Caudate nucleus (tissue), 63 donors: ENCODE measurements at places on chromosomes 4 and X.

- DNase-seq: no peak
Measured at GRCh38 chr4:15479089-15479912, 9.6 kb downstream of the CC2D2A start.

DNA sequence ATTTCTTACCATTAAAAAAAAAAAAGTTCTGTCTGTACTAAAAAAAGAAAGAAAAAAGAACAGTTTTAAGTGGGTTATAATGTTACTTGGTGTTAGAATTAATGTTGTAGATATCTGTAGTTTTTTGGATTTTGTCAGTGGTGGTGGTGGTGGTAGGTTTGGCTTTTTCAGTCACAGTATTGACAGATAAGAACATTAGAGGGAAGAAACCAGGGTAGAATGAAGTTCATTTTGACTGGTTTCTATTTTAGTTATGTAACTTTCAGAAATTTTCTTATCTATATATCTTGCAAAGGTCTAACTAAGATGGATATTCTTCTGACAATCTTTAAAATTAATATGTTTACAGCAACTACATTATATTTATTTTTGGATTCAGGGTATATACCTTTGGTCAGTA lies 105.4 kb downstream of the FBXW7 start:
- DNase-seq: no peak

GRCh38 chrX:115602729-115603389 lies 41.9 kb downstream of the PLS3 start:
- DNase-seq: no peak

GRCh38 chr4:156132196-156132595 lies 178.5 kb upstream of the CTSO start:
- no peak for DNase-seq

DNA sequence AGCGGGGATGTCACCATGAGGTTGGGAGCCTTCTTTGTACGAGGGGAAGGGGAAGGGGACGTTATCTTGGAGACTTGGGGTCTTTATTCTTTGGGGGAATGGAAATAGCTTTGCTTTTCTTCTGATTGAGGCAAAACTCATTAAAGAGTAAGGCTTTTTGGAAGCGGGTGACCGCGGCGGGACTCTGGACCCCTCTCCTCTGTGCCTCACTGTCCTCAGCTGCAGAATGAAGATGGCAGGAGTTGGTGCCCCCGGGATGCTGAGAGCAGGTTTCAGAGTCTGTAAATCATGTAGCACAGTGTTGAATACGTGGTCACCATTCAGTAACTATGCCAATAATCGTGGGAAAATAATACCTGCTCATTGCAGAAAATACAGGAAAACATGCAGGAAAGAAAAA lies 32.1 kb downstream of the HTT-AS start:
- DNase-seq: no peak
